ENCODE measurements at places on chromosomes 6 and 20. TPM values are rescaled to one million over a fixed set of nuclear protein-coding genes. Genes with fewer than 3 reads are reported as not detected.

- H3K4me3 ChIP-seq: peak overlapping the region; percentile 92
- H3K27ac ChIP-seq: no peak overlapping the region
- no peaks in the 10 kb centered on the region for H3K36me3 ChIP-seq
- no peaks in the 10 kb centered on the region for H3K27me3 ChIP-seq
Measured at GRCh38 chr6:10722570-10722819, 375 bp upstream of the TMEM14C start.

DNA sequence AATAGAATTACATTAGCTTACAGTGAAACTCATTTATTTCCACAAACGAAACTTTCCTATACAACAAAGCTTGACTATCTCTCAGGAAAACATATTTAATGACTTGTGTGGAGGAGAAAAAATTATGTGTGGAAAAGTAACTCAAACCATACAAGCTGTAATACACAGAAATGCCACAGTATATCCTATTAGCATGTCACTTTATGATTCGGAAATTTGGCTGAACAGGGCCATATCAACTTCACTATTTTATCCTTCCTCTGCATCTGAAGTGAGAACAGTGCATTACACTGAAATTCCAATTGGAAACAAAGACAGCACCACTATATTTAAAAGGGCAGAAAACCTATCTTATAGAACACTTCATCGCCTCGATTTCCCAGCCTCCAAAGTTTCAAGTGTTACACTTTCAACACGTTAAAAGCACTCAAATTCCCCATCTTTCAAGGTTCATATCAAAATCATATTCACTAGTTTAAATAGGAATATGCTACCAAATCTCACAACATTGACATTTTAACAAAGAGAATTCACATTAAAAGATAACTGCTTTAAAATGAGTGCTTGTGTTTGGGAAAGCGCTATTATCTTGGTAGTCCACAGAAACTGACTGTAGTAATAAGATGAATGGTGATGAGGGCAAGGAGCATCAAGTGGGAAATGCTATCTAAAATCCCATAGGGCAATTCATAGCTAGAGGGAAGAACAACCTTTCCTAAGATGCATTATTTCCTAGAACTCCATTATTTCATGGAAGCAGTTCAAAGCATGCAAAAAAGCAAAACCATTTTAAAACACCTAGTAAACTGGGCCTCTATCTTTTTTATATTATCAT lies 1.8 kb downstream of the REV3L start:
- no peak overlapping the region for H3K27ac ChIP-seq
- H3K4me3 ChIP-seq: peak overlapping the region; percentile 94
- no peak for DNase-seq

GRCh38 chr6:75221116-75221515 lies 15.3 kb upstream of the COL12A1 start:
- peaks cover 10% of the 10 kb centered on the region for H3K4me1 ChIP-seq
- no peak overlapping the region for H3K27ac ChIP-seq
- H3K27me3 ChIP-seq: no peaks in the 10 kb centered on the region
- DNase-seq: no peak
- no peaks in the 10 kb centered on the region for H3K36me3 ChIP-seq
- H3K4me3 ChIP-seq: no peak overlapping the region

- peaks cover 6% of the 10 kb centered on the region for H3K4me1 ChIP-seq
Measured at GRCh38 chr6:56689663-56690062, 47.0 kb upstream of the DST start.

GRCh38 chr6:163332575-163332974 lies 81.9 kb upstream of the QKI start:
- no peaks in the 10 kb centered on the region for H3K27me3 ChIP-seq
- no peaks in the 10 kb centered on the region for H3K36me3 ChIP-seq
- peaks cover 6% of the 10 kb centered on the region for H3K4me1 ChIP-seq
- DNase-seq: no peak

Gene EXOC2
- total RNA-seq: 46.5 TPM

Gene MAS1
- not detected for total RNA-seq

Gene MDFI
- 29.5 TPM for total RNA-seq

Gene TREM2
- total RNA-seq: not detected

Gene BTN1A1
- total RNA-seq: not detected

Gene NKAIN4
- 9.7 TPM for total RNA-seq

Gene RGL2
- total RNA-seq: 28.3 TPM

Gene ECT2L
- not detected for total RNA-seq
